Activated T-cell treated with anti-CD3 and anti-CD28 coated beads for 24 hours (primary cell): ENCODE measurements at places on chromosomes 5 and 9.

GRCh38 chr9:36551129-36551528, 21.6 kb upstream of the MELK start:
- DNase-seq = no peak

GRCh38 chr9:131598121-131598520, 52.8 kb downstream of the PRRT1B start:
- DNase-seq = no peak

DNA sequence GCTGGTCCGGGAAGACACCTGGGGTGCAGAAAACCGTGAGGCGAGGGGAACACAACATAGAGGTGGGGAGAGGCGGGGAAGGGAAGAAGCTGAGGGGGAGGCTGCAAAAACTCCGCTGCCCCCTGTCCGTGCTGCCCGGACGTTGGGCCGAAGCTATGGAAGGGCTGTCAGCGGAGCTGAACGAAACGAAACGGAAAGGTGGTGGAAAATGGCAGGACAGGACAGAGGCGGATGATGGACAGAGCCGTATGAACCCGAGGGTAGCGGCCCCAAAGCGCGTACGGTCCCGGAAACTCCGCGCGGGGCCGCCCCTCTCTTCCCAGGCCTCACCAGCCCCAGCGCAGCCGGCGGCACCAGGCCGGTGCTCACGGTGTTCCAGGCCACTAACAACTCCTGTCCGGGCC, 272 bp downstream of the ANAPC2 start:
- DNase-seq = no peak

- DNase-seq = no peak
Measured at GRCh38 chr9:14006386-14007187, 307.4 kb downstream of the NFIB start.

DNA sequence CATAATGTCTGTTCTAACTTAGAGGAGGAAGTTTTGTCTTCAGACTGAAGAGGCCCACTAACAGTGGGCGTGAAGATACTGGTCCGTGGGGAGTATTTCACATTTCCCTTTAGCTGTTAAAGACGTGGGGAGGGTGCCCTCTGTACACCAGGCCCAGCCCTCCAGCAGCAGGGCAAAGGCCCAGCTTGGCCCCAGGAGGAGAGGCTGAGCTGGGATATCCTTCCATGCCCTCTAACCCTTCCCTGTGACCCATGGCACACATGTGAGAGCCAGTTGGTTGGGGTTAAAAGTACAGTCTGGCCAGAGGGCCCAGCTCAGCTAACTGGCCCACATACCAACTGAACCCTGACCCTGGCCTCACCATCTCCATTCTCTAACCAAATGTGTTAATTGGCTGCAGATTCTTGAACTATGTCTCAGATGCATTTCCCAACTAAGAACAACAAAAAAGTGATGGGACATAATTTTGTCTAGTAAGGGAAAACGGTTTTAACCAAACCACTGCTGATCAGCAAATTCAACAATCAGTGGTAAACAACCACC, 74.4 kb downstream of the LHFPL2 start:
- DNase-seq = no peak

- no peak for DNase-seq
Measured at GRCh38 chr5:177189416-177189815, 55.8 kb downstream of the NSD1 start.

GRCh38 chr5:61162832-61163567, 732 bp upstream of the SMIM15 start:
- no peak for DNase-seq

DNA sequence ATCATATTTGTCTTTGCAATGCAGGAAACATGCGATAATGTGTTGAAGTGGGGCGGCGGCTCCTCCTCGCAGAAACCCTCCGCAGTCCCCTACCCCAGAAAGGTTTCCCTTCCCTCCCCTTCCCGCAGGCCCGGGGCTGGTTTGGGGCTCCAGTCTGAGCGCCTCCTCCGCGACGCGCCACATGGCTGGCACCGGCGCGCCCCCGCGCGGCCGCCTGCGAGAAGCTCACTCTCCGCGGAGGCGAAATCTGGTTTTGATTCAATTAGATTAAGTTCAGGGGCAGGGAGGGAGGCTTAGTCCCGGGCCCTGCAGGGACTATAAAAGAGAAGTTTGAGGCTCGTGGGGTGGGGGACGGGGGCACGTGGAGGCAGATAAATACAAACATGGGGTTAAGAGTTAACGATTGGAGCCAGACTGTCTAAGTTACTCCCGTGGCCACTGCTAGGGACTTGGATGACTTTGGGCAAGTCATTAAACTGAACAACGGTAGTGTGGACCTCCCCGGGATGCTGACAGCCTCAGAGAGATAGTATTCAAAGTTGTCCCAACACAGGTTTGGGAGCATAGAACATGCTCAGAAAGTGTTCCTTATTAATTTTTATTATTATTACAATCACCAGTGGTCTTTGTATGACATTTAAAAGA, 69.4 kb downstream of the MSX2 start:
- DNase-seq = peak; percentile 33

DNA sequence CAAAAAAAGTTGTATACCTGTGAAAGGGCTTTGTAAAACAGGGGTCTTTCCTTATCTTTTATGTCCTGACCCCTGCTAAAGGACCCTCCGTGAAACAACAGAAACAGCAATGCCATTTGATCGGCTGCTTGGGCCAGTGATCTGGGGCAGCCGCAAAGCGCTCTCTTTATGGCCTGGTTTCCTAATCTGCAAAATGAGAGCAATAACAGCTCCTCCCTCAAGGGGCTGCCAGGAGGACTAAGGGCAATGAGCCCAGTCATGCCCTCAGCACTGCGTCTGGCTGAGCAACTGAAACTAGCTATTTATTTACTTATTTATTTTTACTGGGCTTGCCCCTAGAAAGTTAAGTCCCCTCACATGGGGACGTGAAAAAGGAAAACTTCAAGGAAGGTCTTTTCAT, 18.3 kb downstream of the CMBL start:
- no peak for DNase-seq

GRCh38 chr5:36367524-36367923, 65.8 kb upstream of the RANBP3L start:
- DNase-seq = no peak

DNA sequence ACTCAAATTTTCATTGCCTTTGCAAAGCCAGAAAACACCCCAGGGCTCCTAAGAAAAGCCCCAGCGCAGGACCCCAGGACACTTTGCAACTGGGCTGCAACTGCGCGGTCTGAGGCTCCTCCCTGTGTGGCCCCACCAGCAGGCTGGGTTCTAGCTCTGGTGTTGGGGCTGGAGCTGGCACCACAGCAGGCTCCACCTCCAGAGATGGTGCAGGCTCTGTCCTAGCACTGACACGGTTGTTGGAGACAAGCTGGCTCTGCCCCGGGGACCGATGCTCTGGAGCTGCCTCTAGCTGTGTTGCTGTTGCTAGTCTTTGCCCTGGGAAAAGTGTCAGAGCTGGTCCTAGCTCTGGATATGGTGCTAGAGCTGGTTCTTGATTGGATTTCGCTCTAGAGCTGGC, 13.6 kb downstream of the LCN10 start:
- no peak for DNase-seq

DNA sequence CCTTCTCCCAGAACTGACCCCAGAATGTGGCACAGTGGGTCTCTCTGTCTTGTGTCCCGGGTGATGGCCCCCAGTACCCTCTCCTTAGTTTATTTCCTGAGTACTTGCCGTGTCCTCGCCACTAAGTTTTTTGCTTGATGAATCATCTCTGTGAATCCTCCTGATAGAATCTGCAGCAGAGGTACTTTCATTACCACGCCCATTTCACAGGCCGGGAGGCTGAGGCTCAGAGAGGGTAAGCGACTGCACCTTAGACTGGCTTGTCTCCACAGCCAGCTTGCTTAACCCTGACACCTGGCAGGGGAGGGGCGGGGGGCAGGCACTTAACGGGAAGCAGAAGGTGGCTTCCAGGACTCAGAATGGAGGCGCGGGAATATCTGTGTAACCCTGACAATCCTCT, 7.9 kb upstream of the IER5L start:
- no peak for DNase-seq

DNA sequence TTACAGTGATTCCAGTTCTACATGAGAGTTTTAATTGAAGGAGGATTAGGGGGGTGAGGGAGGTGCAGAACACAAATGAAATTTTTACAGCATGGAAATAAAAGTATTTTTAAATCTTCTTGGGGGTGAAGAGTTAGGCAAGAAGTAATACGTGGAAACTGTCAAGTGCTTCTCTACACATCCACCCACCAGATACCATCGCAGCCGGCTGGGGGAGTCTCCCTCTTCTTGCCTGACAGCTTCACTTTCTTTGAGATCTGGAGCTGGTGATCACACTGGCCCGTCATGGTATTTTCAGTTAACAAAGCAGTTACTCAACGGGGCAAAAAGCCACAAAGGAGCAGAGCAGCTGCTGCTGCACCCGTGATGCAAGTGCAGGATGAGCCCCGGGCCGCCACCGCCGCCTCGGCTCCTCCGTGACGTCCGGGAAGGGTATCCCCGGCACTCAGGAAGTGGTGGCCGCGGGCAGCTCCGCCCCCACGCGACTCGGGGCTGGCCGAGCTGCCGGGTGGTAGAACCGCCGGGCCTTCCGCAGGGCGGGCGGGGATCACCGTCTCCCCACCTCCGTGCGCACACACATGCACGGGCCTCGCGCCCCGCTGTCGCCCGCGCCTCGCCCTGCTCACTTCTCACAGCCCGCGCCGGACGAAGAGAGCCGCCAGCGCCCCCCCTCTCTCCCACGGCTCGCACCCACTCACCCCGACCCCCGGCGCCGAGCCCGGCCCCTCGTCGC, 2.4 kb upstream of the NR4A3 start:
- DNase-seq = peak; percentile 87
